ENCODE measurements at places on chromosomes 1 and 21.

- no peak for DNase-seq
Observed at GRCh38 chr1:155569988-155570592, 7.5 kb upstream of the ASH1L start.

DNA sequence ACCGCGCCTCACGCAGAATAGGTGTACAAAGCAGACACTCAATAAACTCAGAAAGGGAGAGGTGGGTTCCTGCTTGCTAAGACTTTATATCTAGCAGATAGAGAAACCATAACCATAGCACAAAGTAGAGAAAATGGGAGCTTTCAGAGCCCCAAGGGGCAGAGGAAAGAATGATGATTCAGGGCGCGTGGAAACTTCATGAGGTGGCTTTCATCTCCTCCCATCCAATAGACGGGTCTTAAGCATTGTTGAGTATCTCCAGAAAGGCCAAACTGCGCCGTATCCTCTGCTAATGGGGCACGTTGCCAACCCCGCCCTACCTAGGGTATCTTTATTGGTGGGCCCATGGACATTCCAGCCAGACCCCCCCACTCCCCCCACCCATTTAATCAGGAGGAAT lies 778 bp upstream of the MIXL1 start:
- DNase-seq: no peak

DNA sequence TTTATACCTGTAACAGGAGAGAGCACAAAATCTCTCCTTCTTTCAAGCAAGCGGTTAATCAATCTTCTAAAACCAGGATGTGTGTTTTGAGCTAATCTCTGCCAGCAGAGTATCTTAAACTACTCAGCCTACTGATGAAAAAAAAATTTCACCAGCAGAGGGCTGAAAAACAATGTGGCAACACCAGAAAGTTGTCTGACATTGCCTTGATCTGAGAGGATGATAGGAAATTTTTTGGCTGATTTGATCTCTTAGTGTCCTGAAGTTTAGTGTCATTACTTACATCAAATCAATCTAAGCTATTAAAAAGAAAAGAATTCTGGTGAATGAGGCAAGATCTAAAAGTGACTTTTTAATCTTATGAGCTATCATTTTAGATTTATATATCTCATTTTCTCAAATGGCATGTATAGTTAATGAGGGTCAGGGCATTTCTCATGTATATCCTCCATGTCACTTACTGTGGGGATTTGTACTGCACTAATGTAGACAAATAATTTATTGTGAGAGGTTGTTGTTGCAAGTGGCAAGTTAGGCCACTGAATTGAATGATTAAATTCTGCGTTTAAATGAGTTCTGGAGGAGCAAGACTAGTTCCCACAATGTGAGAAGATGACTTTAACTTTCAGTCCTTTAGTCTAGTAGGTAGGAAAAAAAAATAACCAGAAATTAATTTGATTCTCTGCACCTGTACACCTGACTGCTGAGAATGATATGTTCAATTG lies 10.9 kb downstream of the ADAMTS1 start:
- DNase-seq: no peak

DNA sequence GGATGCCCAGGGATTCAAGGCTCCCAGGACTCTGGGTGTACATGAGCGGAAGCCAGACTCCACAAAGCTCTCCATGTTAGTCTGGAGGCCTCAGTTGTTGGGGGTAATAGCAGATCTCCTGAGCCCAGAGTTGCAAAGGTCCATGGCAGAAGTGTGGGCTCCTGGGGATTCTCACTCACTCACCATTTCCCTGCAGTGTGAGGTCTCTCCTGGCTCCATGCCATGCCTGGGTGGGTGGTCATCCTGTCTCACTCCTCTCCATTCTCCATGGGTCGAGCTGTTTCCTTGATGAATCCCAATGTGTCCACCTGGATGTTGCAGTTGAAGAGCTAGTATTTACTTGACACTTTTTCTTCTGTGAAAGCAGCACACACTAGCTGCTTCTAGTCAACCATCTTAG lies 156.8 kb upstream of the LRRC7 start:
- DNase-seq: no peak

- peak; percentile 20 for DNase-seq
Observed at GRCh38 chr1:6181347-6181770, 1.2 kb upstream of the CHD5 start.

GRCh38 chr1:159030877-159031447 lies 21.3 kb downstream of the IFI16 start:
- no peak for DNase-seq

GRCh38 chr1:19310720-19311502 lies 1.0 kb downstream of the AKR7A2 start:
- DNase-seq: no peak

GRCh38 chr21:43313939-43314405 lies 113.0 kb downstream of the SIK1 start:
- no peak for DNase-seq

DNA sequence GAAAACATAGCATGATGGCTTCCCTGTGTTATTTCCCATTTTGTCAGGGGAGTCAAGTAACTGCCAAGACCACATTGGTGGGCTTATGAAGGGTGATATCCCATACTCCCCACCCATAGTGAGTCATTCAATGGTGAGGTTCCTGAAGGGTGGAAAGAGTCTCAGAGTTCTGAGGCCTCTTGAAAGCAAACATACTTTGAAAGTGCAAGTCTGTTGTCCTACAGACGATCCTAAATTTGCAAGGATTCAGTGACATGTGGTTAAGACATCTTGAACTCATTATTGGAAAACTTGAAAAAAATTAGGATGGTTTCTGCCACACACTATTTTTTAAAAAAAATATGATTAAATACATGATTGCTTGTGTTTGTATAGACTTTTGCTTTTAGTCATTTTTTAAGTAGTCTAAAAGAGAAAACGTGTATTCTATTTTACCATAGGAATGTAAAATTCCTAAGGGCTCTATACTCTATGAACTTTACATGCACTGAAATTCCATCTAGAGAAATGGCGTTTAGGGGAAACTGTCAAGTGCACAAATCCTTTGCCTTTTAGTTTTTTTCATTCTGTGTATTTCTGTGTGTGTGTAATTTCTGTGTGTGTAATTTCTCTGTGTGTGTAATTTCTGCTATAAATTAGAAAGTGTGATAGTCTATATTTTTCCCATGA lies 225.5 kb upstream of the ADAMTS5 start:
- no peak for DNase-seq

All from GM19239 (cell line).